Left ventricle myocardium inferior (tissue), 1 donor: ENCODE measurements at places on chromosomes 3 and 15. TPM values are rescaled to one million over a fixed set of nuclear protein-coding genes. Genes with fewer than 3 reads are reported as not detected.

GRCh38 chr3:9352917-9353752 is 9.7 kb upstream of the THUMPD3 start:
- H3K4me3 ChIP-seq: no peak overlapping the region
- no peaks in the 10 kb centered on the region for H3K36me3 ChIP-seq
- H3K4me1 ChIP-seq: peaks cover 8% of the 10 kb centered on the region
- DNase-seq: peak; percentile 60
- H3K27ac ChIP-seq: no peak overlapping the region

- H3K4me3 ChIP-seq: no peak overlapping the region
- H3K4me1 ChIP-seq: no peaks in the 10 kb centered on the region
- DNase-seq: no peak
- H3K27me3 ChIP-seq: peaks cover 85% of the 10 kb centered on the region
- H3K27ac ChIP-seq: no peak overlapping the region
These were observed 33.3 kb upstream of the ZKSCAN7 start for GRCh38 chr3:44521721-44522120.

DNA sequence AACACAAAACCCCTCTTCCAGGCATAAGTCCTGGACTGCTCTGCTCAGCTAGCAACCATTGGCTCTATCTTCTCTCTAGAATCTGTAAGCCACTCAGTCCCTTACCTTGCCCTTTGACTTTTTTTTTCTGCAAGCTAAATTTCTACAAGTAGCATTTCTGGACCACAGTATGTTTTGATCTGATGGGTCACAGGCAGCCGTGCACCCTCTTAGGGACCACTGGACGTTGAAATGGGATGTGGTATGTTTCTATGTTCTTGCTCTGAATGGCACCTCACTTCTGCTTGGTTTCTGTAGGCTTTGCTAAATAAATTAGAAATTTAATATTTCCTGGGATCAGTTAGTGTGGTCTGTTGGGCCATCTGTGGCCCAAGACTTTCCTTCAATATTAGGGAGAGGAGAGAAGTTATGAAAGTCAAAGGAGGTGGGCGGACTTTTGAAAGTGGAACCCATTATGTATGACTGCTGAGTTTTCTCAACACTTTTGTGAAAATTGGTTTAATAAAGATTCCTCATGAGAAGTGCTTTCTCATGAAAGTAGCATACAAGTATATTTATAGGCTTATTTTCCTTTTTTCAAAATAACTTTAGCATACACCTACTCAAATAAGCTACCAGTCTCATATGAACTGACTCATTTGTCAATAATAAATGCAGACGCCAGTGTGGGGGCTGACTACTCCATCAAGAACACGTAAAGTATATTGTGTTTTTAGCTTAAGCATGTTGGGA is 18.4 kb upstream of the TIPARP start:
- H3K27me3 ChIP-seq: no peaks in the 10 kb centered on the region
- H3K36me3 ChIP-seq: no peaks in the 10 kb centered on the region
- H3K4me1 ChIP-seq: no peaks in the 10 kb centered on the region
- H3K4me3 ChIP-seq: no peak overlapping the region
- DNase-seq: no peak

GRCh38 chr3:131713416-131714123 is 210.8 kb upstream of the MRPL3 start:
- no peaks in the 10 kb centered on the region for H3K27me3 ChIP-seq
- H3K4me1 ChIP-seq: no peaks in the 10 kb centered on the region
- no peak overlapping the region for H3K27ac ChIP-seq
- H3K4me3 ChIP-seq: no peak overlapping the region

DNA sequence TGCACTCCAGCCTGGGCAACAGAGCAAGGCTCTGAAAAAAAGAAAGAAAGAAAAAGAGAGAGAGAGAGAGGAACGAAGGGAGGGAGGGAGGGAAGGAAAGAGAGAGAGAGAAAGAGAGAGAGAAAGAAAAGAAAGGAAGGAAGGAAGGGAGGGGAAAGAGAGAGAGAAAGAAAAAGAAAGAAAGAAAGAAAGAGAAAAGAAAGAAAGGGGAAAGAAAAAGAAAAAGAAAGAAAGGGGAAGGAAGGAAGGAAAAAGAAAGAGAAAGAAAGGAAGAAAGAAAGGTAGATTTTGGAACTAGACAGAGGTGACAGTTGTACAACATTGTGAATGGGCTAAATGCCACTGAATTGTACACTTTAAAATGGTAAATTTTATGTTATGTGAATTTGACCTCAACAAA is 5.3 kb upstream of the SRGAP3 start:
- no peak overlapping the region for H3K27ac ChIP-seq
- H3K36me3 ChIP-seq: no peaks in the 10 kb centered on the region
- peaks cover 18% of the 10 kb centered on the region for H3K4me1 ChIP-seq

CLDN16 gene
- total RNA-seq: not detected

LRRK1 gene
- 3.0 TPM for total RNA-seq

CADM2 gene
- 4.3 TPM for total RNA-seq

ONECUT1 gene
- total RNA-seq: not detected
